ENCODE measurements at places on chromosomes 12 and 14.

DNA sequence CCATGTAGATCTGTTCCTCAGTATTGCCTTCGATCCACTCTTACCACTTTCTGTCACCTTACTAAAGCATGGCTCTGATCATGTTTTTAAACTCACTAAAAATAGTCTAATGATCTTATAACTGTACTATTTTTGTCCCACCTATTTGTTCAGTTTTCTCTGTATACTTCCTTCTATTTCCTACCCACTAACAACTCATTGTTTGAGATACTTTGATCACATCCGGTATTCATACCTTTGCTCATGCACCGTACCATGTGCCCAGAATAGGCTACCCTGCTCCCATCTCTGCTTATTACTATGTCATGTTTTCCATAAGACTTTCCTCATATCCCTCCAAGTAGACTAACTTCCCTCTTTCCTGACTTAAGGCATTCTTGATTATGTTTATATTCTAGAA is 128.6 kb downstream of the MED13L start:
- no peak for DNase-seq

GRCh38 chr12:23767834-23768233 is 181.6 kb downstream of the SOX5 start:
- no peak for DNase-seq

DNA sequence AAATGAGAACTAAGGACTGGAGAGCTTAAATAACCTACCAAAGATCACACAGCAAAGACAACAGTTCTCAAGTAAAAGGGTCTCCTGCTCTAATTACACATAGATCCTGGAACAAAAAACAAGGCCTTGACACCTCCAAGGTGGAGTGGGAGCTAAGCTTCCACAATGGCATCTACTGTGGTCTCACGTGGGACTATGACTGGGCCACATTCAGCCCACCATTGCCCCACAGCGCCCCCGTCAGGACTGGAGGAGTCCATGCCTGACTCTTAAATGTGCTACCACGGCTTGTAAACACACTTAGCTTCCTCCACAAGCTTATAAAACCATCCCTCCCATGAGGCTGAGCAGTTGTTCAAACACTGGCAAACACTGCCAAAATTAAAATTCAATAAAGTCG is 88.5 kb downstream of the GCH1 start:
- DNase-seq: peak; percentile 28

GRCh38 chr12:52953181-52953841 is 4.4 kb downstream of the KRT18 start:
- no peak for DNase-seq

GRCh38 chr12:74781991-74782485 is 244.4 kb downstream of the ATXN7L3B start:
- DNase-seq: no peak

GRCh38 chr14:29102996-29103395 is 336.4 kb downstream of the FOXG1 start:
- DNase-seq: no peak

DNA sequence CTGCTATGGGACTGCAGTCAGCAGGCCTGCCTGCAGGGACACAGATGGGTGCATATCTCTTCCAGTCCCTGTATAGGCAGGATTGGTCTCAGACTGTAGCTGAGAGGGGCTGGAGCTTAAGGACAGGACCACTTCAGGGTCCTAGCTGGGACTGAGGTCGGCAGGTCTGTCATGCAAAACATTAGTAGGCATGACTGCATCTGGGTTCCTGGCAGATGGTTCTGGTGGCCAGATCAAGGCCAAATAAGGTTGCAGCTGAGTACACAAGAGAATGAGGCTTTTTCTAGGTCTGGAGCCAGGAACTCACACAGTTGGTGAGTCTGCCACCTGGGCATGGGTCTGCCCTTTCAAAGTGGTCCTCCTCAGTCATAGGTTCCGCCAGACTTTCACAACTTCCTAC is 155.8 kb downstream of the TPH2 start:
- no peak for DNase-seq

- DNase-seq: no peak
Measured at GRCh38 chr14:53824061-53824460, 132.6 kb downstream of the BMP4 start.

Data from activated naive CD4-positive, alpha-beta T cell treated with anti-CD3 and anti-CD28 coated beads, Interleukin-2, amount 10 ng/mL, durations not matched to agents 7 days and 5 days (primary cell).